Spinal cord (tissue), 10 donors: ENCODE measurements at places on chromosomes 1 and 21. TPM values are rescaled to one million over a fixed set of nuclear protein-coding genes. Genes with fewer than 3 reads are reported as not detected.
A peak's percentile ranks its signal among the peaks of the same experiment; 100 is the strongest.

DNA sequence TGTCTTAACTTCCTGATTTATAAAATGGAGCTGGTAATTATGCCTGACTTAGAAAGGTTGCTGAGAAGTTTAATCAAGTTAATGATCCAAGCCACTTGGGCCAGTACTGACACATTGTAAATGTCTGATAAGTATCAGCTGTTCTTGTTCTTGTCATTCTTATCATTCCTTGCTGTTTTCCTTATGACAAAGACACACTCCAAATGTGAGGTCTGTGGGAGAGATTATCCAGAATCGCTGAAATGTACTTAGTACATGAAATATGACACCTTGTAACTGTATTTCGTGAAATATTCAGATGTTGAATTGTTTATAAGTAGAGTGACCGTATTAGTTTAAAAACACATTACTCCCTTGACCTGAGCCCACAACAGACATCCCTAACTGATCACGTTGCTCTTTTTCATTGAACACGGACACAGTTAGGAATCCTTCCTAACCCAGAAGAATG is 6.1 kb downstream of the AADACL4 start:
- H3K27ac ChIP-seq = no peak overlapping the region
- H3K36me3 ChIP-seq = no peaks in the 10 kb centered on the region
- no peaks in the 10 kb centered on the region for H3K27me3 ChIP-seq
- H3K4me3 ChIP-seq = no peak overlapping the region
- DNase-seq = no peak

DNA sequence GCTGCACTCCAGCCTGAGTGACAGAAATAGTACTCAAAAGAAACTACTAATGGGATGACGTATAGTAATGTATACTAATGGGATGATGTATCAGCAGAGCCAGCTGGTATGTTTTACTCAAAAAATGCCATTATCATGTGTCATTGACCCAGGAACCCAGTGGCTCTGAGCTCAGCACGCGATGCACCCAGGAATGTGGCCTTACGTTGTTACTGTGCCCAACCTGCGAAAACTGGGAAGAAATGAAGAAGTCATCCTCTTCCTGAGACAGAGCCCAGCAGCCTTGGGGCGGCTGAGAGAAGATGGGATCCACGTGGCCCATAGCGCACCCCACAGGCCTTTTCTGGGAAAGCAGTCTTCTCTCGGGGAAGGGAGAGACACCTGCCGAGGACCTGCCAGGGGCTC is 8.8 kb downstream of the UBE2J2 start:
- H3K36me3 ChIP-seq = peaks cover 87% of the 10 kb centered on the region
- H3K27me3 ChIP-seq = no peaks in the 10 kb centered on the region
- no peak overlapping the region for H3K27ac ChIP-seq
- no peak for DNase-seq
- peaks cover 7% of the 10 kb centered on the region for H3K4me1 ChIP-seq

- peaks cover 11% of the 10 kb centered on the region for H3K27me3 ChIP-seq
- H3K4me3 ChIP-seq = peak overlapping the region; percentile 7
- peaks cover 49% of the 10 kb centered on the region for H3K4me1 ChIP-seq
- peaks cover 2% of the 10 kb centered on the region for H3K36me3 ChIP-seq
Measured at GRCh38 chr1:3454811-3455618, 550 bp downstream of the ARHGEF16 start.

The DMRTA2 gene
- not detected for total RNA-seq

GRCh38 chr1:90709535-90709934 is 7.6 kb downstream of the BARHL2 start:
- no peaks in the 10 kb centered on the region for H3K36me3 ChIP-seq
- H3K27ac ChIP-seq = no peak overlapping the region
- no peak for DNase-seq
- peaks cover 97% of the 10 kb centered on the region for H3K27me3 ChIP-seq
- peaks cover 26% of the 10 kb centered on the region for H3K4me1 ChIP-seq

DNA sequence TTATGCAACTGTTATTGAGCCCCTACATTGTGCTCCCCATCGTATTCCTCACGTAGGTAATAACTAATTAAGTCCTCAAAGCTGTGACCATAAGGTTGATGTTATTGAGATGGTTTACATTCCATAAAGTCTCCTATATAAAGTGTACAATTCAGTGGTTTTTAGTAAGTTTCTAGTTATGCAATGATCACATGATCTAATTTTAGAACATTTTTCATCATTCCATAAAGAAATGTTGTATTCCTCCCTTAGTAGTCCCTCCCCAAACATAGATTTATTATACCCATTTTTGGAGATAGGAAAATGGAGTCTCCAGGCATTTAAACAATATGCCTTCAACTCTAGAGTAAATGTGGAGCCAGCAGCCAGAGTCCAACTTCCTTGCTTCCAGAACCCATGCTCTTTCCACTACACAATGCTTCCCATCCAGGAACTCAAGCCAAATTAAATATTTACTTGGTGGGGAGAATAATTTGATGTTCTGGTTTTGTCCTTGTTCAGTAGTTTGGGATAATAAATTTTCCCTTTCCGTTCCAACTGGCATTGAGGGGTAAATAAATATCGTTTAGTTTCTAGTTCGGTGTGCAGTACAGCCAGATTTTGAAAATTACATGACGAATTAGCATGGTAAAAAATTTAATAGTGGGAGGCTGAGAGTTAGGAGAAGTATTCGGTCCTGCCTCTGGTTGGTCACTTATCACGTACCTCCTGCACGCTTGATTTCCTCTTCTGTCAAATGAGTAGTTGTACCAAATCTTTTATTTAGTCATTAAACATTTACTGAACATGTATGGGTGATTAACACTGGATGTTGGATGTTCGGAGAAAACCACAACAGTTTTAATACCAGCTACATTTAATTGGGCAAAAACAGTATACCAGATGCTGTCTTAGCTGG is 66.3 kb downstream of the CACHD1 start:
- H3K27ac ChIP-seq = no peak overlapping the region
- no peaks in the 10 kb centered on the region for H3K27me3 ChIP-seq
- no peaks in the 10 kb centered on the region for H3K36me3 ChIP-seq
- H3K4me3 ChIP-seq = no peak overlapping the region
- DNase-seq = no peak

- H3K4me1 ChIP-seq = no peaks in the 10 kb centered on the region
- H3K36me3 ChIP-seq = no peaks in the 10 kb centered on the region
- H3K4me3 ChIP-seq = no peak overlapping the region
- H3K27me3 ChIP-seq = no peaks in the 10 kb centered on the region
- H3K27ac ChIP-seq = no peak overlapping the region
Measured at GRCh38 chr21:28127175-28127785, 865.4 kb downstream of the LTN1 start.

- no peaks in the 10 kb centered on the region for H3K27me3 ChIP-seq
- peaks cover 28% of the 10 kb centered on the region for H3K36me3 ChIP-seq
- H3K27ac ChIP-seq = peak within 1 kb of the TSS; percentile 91
- peaks cover 60% of the 10 kb centered on the region for H3K4me1 ChIP-seq
- peak; percentile 73 for DNase-seq
- H3K4me3 ChIP-seq = peak within 1 kb of the TSS; percentile 90
Measured at GRCh38 chr1:201888282-201889089, at the start of gene SHISA4. TSS of gene SHISA4 (plus strand) at chr1:201888898. CDS start at chr1:201888995, 97 bp downstream.

The DRAXIN gene
- total RNA-seq = 5.8 TPM

The NDUFS2 gene
- 110 TPM for total RNA-seq

The PEF1 gene
- total RNA-seq = 78.1 TPM

DNA sequence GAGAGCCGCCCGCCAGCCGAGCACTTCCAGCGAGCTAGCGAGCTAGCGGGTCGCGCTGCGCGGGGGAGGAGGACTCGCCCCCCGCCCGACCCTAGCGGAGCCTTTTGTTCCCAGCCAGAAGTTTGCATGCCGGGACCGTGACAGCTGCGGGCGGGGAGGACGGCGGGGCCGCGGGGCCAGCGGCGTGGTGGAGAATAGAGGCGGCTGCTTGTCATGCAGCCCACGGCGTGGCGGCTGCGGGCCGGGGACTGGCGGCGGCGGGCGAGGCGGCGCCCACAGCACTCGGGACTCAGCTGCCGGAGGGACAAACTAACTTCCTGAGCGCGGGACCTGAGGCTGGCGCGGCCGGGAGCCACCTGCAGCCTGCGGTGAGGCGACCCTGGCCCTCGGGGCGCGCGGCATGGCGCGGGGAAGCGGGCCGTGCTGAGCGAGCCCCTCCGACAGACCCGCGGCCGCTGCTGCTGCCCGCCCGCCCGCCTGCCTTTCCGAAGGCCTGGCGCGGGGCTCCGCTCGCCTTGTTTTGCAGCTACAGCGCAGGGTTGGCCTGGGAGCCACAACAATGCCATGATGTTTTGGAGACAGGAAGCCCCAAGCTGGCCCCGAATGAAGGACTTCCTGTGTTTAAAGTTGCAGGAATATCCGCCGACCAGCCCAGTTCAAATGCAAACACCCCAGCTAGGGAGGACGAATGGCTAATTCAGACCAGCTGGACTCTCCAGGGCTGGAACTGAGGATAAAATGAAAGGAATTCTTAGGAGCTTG is 82.2 kb upstream of the BMP8A start:
- H3K4me1 ChIP-seq = peaks cover 37% of the 10 kb centered on the region
- peak; percentile 74 for DNase-seq
- peaks cover 13% of the 10 kb centered on the region for H3K36me3 ChIP-seq
- H3K27ac ChIP-seq = peak overlapping the region; percentile 86

DNA sequence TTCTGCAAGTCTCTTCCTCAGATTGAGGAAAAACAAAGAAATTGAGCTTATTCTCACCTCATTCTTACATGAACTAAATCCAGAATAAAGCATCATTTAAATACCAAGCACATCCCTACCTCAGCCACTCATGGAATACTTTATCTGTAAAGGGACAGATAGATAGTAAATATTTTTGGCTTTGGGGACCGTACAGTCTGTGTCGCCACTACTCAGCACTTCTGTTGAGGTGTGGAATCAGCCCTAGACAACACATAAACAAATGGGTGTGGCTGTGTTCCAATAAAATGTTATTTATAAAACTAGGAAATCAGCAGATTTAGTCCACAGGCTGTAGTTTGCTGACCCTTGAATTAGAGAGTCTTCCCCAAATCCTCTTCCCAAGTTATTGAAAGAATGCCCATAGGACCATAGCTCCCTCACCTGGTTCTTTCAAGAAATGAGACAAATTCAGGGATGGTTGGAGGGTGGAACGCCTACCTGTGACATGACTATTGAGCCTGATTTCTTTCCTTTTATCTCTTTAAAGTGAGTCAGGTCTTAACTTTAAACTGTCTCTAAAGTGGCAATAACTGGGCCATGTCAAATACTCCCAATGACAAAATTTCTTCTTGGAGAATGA is 878.5 kb downstream of the USP25 start:
- H3K36me3 ChIP-seq = peaks cover 1% of the 10 kb centered on the region
- no peaks in the 10 kb centered on the region for H3K4me1 ChIP-seq
- no peak overlapping the region for H3K27ac ChIP-seq

GRCh38 chr1:245200146-245200545 is 45.4 kb downstream of the KIF26B start:
- no peak overlapping the region for H3K4me3 ChIP-seq
- H3K27me3 ChIP-seq = no peaks in the 10 kb centered on the region
- no peaks in the 10 kb centered on the region for H3K36me3 ChIP-seq
- no peaks in the 10 kb centered on the region for H3K4me1 ChIP-seq
- no peak for DNase-seq
- H3K27ac ChIP-seq = no peak overlapping the region

DNA sequence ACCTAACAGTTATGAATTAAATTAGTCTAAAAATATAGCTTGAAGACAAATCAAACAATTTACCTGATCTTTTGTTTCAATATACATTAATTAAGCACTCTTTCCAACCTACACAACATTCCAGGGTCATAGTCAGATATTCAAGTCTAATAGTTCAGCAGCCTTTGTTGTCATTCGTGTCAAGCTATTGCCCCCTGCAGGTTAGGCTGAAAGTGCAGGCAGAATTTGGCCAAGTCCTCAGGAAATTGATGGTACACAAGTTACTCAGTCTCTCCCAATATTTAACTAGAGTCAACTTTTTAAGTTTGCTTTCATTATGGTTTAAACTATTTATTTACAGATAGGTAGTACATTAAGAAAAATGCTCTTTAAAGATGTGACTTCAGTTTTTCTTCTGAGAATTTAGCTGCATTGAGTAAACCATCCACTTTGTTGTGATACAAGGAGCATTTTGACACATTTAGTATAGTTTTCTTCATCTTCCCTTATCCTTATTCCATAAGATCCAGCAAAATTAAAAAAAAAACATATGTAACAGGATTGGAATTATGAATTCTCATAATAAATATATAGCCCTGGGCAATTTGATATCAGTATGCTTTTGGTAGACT is 130.3 kb upstream of the DPYD start:
- DNase-seq = no peak
- no peaks in the 10 kb centered on the region for H3K36me3 ChIP-seq
- H3K4me1 ChIP-seq = peaks cover 19% of the 10 kb centered on the region
- no peak overlapping the region for H3K4me3 ChIP-seq
- no peak overlapping the region for H3K27ac ChIP-seq
- H3K27me3 ChIP-seq = peaks cover 21% of the 10 kb centered on the region

DNA sequence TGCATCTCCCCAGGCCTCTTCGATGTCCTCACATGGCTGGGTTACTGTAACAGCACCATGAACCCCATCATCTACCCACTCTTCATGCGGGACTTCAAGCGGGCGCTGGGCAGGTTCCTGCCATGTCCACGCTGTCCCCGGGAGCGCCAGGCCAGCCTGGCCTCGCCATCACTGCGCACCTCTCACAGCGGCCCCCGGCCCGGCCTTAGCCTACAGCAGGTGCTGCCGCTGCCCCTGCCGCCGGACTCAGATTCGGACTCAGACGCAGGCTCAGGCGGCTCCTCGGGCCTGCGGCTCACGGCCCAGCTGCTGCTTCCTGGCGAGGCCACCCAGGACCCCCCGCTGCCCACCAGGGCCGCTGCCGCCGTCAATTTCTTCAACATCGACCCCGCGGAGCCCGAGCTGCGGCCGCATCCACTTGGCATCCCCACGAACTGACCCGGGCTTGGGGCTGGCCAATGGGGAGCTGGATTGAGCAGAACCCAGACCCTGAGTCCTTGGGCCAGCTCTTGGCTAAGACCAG is 14.3 kb downstream of the HTR6 start:
- H3K27me3 ChIP-seq = no peaks in the 10 kb centered on the region
- no peaks in the 10 kb centered on the region for H3K36me3 ChIP-seq
- H3K4me3 ChIP-seq = no peak overlapping the region
- H3K27ac ChIP-seq = no peak overlapping the region
- peaks cover 11% of the 10 kb centered on the region for H3K4me1 ChIP-seq
- no peak for DNase-seq

The CYP4A22 gene
- not detected for total RNA-seq

The OR2L13 gene
- 2.6 TPM for total RNA-seq

- H3K4me1 ChIP-seq = peaks cover 10% of the 10 kb centered on the region
- H3K27me3 ChIP-seq = no peaks in the 10 kb centered on the region
- H3K4me3 ChIP-seq = no peak overlapping the region
Measured at GRCh38 chr1:5658340-5659316, 333.6 kb downstream of the NPHP4 start.

- H3K4me1 ChIP-seq = no peaks in the 10 kb centered on the region
- peaks cover 24% of the 10 kb centered on the region for H3K36me3 ChIP-seq
- H3K4me3 ChIP-seq = no peak overlapping the region
Measured at GRCh38 chr1:29290414-29290985, 54.2 kb downstream of the PTPRU start.

The PTGER3 gene
- 7.0 TPM for total RNA-seq

DNA sequence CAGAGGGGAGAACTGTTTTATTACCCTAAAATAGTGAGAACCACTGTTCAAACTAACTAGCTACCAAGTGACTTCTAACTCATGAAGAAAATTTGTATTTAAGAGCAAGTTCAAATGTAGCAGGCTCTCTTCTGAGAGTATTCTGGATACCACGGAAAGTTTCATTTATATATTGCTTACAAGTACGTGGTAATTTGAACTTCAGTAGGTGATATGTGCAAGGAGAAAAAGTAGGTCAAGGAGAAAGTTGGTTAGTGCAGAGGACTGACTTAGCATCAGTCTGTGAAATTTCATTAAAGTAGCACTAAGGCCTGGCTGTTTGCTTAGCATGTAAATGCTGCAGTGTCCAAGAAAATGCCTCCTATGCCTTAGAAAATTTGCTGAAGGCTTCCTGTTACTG is 16.7 kb downstream of the SERPINC1 start:
- no peaks in the 10 kb centered on the region for H3K27me3 ChIP-seq
- DNase-seq = no peak
- no peaks in the 10 kb centered on the region for H3K4me1 ChIP-seq

The SLC6A17 gene
- total RNA-seq = 2.6 TPM
